Brain pericyte (primary cell): ENCODE measurements at places on chromosomes 11 and 22.
A peak's percentile ranks its signal among the peaks of the same experiment; 100 is the strongest.

GRCh38 chr11:75513250-75513649 lies 12.5 kb downstream of the GDPD5 start:
- DNase-seq = peak; percentile 65

GRCh38 chr11:7612661-7613393 lies 60.5 kb downstream of the CYB5R2 start:
- no peak for DNase-seq

DNA sequence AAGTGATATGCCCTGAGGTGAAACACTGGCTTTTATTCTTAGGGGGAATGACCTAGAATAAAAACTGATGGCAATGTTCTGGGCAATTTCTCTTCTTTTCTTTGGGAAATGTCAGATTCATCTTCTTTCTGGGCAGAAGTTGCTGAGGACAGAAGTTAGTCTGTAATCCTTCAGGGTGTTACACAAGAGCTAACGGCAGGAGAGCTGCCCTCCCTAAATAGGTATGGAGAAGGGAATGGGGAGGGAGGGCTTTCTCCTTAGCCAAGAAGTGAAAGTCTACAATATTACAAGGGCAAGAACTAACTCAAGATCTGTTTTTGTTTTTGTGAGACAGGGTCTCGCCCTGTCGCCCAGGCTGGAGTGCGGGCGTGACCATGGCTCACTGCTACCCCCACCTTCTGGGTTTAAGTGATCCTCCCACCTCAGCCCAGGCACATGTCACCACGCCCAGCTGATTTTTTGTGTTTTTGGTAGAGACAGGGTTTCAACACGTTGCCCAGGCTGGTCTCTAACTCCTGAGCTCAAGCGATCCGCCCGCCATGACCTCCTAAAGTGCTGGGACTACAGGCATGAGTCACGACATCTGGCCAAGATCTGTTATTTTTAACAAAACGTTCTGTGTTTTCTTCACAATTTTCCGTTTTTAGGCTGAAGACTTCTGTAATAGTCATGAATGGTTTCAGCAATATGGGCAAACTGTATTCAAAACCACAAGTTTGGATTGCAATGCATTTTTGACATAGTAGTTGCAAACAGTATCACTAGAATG lies 7.2 kb downstream of the PIWIL4 start:
- peak; percentile 6 for DNase-seq

DNA sequence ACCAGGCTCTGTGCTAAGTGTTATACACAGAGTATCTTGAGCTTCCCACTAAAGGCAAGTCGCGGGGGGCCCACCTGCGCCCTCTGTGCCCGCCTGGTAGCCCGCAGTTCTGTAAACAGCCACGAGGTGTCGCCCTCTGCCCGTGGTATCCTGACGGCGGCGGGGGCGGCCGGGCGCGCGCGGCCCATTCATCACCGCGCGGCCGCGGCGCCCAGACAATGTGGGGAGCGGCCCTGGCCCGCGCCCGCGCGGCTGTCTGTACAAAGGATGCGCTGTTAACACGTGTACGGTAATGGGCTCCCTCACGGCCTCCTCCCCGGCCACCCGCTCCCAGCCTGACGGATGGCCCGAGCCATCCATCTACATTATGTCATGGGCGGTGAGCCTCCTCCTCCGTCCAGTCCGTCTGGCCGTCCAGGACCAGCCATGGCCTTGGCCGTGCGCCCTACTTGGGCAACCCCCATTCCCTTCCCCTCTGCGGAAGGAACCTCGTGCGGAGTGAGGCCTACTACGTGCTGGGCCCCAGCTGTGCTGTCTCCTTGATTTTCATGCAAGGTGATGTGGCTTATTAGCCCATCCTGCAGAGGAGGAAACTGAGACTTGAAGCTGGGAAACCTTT lies 99.4 kb downstream of the MIAT start:
- DNase-seq = no peak

DNA sequence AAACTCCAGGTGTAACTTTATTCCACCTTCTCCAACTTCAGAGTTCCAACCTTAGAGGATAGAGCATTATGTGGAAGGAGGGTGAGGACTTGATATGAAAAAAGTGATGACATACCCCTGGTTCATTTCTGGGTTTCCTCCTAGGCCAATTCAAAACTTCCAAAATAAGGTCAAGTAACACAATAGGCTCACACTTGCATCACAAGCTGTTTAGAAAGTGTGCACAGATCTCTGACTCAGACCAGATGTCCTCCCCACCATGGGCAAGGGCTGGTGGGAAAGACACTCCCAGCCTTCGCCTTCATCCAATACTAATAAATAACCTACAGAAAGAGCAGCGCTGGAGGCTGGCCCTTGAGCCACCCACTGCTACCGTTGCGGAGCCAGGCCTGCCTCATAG lies 5.8 kb upstream of the BUD13 start:
- DNase-seq = no peak

GRCh38 chr11:125271483-125272091 lies 107.0 kb downstream of the PKNOX2 start:
- no peak for DNase-seq

DNA sequence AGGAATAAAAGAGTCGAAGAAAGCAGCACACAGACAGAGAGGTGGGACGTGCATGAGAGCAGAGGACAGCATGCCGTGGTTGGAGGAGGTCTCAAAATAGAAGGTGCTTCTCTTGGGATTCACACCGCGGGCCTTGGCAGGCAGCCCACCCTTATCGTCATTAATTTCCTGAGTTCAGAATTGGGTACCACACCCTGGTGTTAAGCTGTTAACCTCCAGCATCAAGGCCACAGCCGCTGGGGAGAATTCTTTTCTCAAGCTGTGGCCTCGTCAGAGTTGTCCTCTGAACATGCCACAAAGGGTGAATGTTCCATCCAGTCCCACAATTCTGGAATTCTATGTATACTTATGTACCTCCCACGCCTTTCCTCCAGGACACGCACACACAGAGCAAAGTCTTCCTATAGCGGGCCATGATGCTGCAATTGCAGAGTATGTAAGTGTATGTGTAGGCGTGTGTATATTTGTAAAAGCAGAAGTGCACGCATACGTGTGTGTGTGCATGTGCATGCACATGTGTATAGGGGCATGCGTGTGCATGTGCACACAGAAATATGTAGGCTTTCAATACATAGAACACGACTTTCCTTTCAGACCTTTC lies 39.0 kb downstream of the ADAMTS8 start:
- no peak for DNase-seq
